T1000 (cell line): ENCODE measurements at places on chromosomes 6 and 20.

DNA sequence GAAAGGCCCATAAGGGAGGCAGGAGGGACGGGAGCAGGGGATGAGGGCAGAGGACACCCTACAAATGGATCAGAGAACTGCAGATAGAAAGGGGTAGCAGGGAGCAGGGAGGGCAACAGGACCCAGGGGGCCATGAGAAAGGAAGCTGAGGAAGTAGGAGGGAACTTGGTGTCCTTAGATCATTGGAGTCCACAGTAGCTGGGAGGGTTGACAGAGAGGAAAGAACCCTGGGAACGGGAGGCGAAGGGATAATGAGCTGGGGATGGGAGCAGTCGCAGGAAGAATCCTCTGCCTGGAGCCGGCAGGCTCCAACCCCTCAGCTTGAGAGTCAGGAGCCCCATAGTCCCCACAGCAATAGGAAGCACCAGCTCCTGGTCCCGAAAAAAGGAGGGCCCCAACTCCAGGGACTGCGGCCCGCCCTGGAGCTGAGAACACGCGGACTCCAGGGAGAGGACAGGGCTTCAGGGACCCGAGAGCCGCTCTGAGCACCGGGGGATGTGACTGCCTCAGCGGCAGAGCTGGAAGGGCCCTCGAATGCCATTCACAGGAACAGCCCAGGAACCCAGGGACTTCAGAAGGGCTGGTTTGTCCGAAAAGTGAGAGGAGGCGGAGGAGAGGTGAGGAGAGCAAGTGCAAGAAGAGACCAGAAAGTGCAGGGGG lies 32.7 kb downstream of the HLA-A start:
- no peak for DNase-seq

DNA sequence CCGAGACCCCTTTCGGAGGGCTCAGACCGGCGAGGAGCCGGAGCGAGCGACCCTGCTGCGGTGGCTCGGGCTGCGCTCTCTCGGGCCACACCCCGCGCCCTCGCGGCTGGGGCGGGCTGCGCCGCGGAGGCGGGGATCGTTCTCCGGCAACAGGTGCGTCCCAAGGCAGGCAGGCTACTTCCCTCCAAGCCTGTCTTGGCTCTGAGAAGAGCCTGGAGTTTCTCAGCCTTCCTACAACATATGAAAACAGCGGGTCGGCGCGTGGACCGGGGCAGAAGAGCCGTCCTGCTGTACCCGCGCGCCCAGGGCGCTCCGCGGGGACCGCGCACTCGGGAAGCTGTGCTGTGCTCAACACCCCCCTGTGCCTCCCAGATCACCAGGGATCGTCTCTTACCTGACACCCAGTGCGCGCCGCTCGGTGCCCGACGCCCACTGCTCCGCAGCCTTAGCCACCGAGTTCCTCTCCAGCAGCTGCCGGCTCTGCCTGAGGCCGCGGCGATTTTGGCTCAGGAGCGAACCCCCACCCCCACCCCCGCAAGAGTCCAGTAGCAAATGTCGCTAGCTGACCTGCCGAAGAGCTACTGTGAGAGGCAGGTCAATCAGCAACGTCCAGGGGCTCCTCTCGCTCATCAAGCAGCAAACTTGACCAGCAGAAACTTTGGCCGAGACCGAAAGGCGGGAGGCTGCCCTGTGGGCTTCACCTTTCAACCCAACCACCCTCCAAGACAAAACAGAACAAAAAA lies 3.7 kb upstream of the OLIG3 start:
- DNase-seq: no peak

GRCh38 chr6:9224539-9224938 lies 789.2 kb upstream of the SLC35B3 start:
- no peak for DNase-seq

- no peak for DNase-seq
Measured at GRCh38 chr20:38208088-38208487, 43.0 kb upstream of the TGM2 start.

GRCh38 chr6:18215436-18215835 lies 48.9 kb downstream of the DEK start:
- no peak for DNase-seq

- DNase-seq: no peak
Measured at GRCh38 chr6:82057846-82058554, 189.5 kb downstream of the IBTK start.

DNA sequence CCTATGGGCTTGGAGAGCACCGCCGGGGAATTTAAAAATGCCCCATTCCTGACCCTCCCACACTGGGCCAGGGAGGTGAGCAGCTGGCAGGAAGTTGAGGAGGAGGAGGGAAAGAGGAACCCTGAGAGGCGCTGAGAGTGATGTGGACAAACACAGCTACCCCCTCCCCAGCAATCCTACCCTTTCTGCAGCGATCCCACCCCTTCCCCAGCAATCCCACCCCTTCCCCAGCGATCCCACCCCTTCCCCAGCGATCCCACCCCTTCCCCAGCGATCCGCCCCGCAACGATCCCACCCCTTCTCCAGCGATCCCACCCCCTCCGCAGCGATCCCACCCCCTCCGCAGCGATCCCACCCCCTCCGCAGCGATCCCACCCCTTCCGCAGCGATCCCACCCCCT lies 111.6 kb downstream of the SYCP2 start:
- no peak for DNase-seq

- DNase-seq: no peak
Measured at GRCh38 chr20:48186915-48187314, 401.6 kb upstream of the SULF2 start.

DNA sequence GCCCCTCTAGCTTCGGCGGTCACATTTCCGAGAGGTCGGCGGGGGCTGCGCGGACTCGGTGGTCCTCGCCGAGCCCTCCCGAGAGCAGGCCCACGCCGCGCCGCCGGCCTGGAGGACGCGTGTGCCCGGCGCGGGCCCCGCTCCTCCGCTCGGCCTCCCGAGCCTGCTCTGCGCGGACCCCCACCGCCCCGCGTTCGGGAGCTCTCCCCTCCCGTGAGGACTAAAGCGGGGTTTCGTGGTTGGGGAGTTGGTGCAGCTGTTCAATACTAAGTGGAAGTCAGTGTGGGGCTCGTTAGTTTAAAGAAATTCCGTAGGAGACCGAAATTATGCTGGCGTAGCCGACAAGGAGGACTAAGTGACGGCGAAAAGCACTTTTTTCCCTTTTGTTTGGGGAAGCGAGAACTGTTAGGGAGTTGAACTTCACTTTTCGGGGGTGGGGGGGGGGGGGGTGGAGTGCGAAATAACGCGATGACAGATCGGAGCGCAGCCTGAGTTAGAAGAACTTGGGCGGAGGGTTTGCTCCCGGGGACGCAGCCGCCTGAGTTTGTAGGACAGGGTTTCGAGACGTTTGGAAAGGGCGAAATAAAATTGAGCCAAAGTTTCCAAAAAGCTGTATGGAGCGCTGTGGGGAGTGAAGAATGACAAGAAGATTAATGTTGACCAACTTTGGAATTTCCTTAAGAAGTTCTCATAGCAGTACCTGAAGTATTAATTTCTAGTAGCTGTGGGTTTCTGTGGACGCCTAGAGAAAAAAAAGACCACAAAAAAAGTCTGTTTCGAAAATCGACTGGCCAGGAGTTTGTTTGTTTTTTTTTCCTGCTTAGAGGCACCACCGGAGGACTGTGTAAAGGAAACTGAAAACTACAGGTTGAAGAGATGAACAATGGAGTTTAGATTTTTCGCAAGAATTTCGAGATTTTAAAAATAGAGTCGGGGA lies 1.4 kb downstream of the QKI start:
- DNase-seq: no peak

GRCh38 chr6:134373282-134373922 lies 55.5 kb upstream of the SGK1 start:
- DNase-seq: peak; percentile 12

DNA sequence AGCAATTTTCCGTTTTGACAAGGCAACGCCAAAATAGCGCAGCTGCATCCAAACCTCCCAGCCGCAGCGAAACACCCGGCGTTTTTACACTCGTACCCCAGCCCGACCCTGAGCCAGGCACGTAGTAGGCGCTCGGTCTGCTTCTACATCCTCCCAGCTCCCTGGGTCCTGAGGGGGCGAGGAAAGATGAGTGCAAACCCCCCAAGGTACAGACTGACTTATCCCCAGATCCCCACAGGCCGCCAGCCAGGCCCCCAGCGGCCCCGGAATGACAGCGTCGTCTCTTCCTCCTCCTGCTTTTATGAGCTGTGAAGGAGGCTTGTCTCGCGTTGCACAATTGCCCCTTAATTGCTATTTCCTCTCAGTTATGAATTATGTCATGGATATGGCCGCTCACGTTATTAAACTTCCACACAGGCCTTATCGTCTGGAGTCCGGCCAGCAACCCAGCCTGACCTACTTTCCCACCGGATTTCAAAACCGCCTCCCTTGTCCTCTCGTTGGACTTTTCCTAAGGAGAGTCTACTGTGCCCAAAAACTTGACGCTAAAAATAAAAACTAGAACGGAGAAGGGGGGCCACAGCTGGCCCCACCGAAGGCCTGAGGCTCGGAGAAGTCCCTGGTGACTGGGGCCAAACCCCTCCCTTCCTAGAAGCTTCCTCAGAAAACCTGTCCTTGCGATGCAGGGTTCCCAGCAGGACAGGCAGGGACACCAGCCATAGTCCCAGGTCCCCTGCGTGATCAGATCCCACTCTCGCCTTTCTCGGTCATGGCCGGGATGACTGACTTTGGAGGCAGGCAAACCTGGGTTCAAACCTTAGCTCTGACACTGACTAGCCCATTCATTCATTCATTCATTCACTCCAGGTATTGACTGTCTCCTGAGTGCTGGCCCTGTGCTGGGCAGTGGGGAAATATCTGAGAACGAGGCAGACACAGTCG lies 130.9 kb upstream of the PTPN1 start:
- DNase-seq: peak; percentile 36

DNA sequence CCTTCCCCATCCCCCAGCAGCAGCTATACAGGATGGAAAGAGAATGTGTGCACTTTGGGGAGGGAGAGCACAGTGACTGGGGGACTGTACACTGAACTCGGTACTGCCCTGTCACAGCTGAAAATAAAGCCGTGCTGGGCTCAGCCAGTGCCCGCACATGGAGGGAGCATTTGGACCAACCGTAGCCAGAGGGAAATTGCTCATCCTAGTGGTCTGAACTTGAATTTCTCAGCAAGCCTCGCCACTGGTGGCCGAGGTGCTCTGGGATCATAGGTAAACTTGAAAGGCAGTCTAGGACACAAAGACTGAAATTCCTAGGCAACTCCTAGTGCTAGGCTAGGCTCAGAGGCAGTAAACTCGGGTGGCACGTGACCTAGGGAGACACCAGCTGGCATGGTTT lies 61.0 kb downstream of the DZANK1 start:
- DNase-seq: no peak

- no peak for DNase-seq
Measured at GRCh38 chr20:4150070-4150441, 134.7 kb upstream of the RNF24 start.

- no peak for DNase-seq
Measured at GRCh38 chr6:121612927-121613326, 177.5 kb downstream of the GJA1 start.
